ENCODE measurements at places on chromosomes 6 and 20.

DNA sequence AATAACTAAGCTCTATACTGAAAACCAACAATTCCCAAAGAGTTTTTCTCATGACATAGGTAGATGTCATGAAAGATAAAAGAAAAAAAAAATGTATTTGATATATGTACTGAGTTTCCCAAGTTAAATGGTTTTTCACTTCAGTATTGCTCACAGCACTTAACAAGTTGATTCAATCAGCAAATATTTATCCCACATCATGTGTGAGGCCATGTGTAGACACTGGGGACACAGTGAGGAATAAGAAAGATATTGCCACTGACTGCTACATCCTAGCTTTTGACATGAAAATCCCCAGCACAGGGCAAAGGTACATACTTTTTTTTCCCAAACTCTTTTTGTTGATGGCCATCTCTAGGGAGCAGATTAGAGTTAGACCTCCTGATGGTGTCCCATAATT is 25.3 kb downstream of the SPTLC3 start:
- DNase-seq = no peak

GRCh38 chr6:132133736-132134445 is 182.7 kb upstream of the CCN2 start:
- no peak for DNase-seq

DNA sequence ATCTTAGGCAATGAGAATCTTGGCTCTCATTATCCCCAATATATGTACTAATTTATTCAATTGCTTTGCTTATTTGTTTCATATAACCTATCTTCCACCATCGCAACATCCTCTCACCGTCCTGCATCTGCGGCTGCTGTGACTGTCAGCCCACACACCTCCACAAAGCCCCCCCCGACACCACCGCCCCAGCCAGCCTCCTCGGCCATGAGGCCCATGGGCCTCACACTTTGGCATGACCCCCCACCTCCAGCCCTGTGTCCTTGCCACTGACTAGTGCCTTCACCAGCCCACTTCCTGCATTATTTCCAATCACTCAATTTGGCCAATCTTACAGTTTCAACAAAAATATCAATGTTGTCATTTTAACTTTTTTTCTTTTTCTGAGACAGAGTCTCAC is 60.7 kb upstream of the TOX2 start:
- DNase-seq = no peak

GRCh38 chr6:144588697-144589325 is 303.7 kb downstream of the UTRN start:
- no peak for DNase-seq

DNA sequence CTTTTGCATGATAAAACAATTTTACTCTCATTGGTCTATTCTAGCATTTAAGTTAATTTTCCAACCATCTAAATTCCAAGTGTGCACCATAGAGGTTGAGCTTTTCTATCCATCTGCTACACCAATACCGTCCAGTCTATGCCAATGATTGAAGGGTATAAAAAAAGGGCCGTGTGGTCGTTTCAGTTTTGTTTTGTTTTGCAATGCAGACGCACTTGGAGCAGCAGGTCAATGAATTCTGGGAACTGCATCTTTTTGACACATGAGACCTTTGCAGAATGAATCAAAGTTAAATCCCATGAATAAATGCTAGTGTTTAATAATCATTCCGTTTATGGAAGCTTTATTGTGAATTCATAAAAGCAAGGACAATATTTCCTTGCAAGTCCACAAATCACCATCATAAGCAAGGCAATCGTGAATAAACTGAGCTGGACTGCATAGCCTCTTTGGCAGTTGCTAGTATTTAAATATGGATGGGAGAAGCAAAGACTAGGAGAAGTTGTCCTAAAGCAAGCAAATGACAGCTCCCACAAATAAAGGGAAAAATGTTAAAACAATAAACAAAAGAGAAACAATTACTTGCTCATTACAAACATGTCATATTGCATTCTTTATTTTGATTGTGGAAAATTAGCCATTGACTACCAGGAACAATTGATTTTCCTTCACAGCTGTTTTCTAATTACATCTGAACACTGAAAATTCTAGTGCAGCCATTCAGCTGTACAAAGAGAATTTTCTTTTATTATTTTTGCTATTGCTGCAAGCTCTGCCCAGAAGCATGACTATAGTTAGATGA is 649.7 kb upstream of the GJE1 start:
- DNase-seq = no peak

- DNase-seq = peak; percentile 53
Observed at GRCh38 chr6:2988426-2989331, 11.0 kb upstream of the NQO2 start.

- DNase-seq = no peak
Observed at GRCh38 chr6:133467982-133468380, 226.8 kb downstream of the EYA4 start.
